ENCODE measurements at places on chromosomes 11 and 22. TPM values are rescaled to one million over a fixed set of nuclear protein-coding genes. Genes with fewer than 3 reads are reported as not detected.

DNA sequence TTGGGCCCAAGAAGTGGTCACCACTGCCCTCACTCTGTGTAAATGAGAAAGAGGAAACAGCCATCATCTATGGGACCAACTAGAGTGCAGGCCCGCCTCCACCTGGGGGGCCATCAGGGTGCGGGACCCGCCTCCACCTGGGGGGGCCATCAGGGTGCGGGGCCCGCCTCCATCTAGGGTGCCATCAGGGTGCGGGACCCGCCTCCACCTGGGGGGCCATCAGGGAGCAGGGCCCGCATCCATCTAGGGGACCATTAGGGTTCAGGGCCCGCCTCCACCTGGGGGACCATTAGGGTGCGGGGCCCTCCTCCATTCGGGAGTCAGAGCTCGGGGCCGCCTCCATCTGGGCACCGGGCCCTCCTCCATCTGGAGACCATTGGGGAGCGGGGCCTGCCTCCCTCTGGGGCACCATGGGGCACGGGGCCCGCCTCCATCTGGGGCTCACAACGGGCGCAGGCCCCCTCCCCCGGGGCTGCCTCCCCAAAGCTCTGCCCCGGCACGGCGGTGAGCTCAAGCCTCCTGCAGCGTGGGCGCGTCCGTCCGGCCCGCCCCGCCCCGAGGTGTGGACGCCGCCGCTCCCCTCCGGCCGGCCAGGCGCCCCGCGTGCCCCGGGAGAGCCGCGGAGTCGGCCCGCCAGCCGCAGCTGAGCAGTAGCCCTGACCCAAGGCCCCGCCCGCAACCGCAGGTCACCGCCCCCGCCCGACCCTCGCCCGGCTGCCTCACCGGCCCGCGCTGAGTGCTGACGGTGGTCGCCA lies 512 bp downstream of the TOLLIP start:
- peak; percentile 83 for DNase-seq

DNA sequence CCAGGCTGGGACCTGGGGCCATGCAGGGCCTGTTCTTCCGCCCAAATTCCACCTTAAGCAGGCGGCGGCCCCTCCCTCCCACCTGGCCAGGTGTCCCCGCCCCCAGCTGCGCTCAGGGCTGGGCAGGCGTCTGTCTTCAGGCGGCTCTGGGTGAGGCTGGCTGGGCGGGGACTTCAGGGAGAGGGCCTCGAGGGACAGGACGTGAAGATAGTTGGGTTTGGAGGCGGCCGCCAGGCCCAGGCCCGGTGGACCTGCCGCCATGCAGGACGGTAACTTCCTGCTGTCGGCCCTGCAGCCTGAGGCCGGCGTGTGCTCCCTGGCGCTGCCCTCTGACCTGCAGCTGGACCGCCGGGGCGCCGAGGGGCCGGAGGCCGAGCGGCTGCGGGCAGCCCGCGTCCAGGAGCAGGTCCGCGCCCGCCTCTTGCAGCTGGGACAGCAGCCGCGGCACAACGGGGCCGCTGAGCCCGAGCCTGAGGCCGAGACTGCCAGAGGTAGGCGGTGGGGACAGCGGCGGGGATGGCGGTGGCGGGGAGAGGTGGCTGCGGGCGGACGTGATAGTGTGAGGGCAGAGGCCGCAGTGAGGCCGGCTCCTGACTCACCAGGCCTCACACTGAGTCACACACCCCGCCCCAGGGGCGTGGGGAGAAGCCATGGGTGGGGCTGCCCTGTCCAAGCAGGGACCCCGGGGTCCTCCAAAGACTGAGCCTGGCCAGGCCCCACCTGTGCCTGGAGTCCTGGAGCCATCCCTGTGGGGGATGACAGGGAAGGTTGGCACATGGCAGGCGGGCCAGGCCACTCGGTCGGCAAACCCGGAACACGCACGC lies at the start of gene PKP3:
Gene PKP3 (plus strand): TSS at position 176 of the 824 bp plus-strand sequence. CDS start 84 bp downstream, at position 260.
- DNase-seq: no peak

Gene ZC3H12C
- total RNA-seq: 24.8 TPM

DNA sequence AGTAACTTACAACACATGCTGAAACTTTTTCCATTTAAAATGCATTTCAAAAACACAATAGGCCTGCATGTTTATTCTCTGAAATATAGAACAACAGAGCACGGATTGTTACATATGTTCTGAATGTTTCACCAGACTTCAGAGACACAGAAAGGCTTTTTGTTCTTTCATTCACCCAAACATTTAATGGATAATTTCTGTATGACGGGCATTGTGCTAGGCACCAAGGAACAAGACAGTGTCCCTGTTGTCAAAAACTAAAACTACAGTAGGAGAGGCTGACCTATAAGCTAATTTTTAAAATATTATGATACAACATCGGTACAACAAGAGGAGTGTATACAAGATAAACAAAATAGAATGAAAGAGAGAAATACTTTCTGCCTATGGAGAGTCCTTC lies 81.9 kb upstream of the TEAD1 start:
- DNase-seq: no peak

DNA sequence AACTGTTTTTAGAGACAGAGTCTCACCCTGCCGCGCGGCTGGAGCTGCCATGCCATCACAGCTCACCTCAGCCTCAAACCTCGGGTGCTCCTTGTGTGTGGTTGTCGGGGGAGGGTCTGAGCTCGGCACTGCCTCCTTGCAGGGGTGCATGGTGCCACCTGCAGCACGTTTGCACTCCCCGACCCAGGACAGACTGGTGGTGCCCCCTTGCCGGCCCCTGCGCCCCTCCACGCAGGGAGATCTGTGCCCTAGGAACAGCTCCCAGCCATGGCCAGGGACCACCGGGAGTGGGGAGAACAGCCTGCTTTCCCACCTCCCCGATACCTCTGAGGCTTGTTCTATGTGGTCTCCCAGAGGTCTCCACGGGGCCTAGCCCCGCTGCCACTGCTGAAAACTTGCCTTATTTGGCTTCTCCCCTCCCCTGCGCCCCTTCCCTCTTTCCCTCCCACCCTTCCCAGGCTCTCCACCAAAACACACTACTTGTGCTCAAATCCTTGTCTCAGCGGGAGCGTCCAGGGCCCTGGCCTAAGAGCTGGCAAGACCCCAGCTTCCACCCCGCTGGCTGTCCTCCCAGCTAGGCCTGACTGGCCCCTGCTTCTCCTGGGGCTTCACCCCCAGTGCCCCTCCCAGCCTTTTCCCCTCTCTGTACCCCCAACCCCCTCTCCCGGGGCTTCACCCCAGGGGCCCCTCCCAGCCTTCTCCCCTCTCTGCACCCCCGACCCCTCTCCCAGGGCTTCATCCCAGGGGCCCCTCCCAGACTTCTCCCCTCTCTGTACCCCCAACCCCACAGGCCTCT lies 13.4 kb upstream of the TPCN2 start:
- DNase-seq: no peak

Gene MRPL11
- total RNA-seq: 36.5 TPM

Data from posterior vena cava (tissue), 2 donors.